ENCODE measurements at places on chromosomes 5 and 9.

GRCh38 chr5:117761186-117761585, 1186.6 kb upstream of the SEMA6A start:
- no peak for DNase-seq

- DNase-seq: no peak
Measured at GRCh38 chr9:33106827-33107621, 30.6 kb upstream of the SMU1 start.

GRCh38 chr9:18129809-18130334, 344.1 kb upstream of the ADAMTSL1 start:
- DNase-seq: no peak

- no peak for DNase-seq
Measured at GRCh38 chr9:114287001-114287762, 35.7 kb upstream of the ORM1 start.

DNA sequence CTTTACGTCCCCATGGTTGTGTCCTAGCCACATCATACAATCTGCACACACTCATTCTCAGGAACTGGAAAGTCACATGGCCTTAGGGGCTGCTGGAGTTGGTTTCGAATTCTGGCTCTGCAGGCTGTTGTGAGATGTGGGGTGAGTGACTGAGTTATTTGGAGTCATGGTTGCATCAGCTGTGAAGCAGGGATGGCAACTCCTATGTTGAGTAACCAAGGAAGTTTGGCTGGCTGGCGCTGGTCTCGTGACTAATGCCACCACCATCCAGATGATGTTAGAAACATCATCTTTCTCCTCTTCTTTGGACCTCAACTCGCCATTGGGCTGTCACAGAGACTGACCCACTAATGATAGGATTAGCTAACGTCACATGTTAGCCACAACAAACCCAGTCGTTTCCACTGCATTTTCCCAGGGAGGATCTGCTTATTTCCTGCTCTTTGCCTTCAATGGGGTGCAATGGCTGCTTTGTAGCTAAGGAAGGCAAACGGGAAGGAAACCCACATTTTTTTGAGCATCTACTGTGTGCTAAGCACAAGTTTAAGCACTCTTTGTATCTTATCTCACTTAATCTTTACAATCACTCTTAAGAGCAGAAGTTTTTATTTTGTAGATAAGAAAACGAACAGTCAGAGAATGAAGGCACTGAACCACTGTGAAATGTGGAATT, 78.1 kb upstream of the UBTD2 start:
- no peak for DNase-seq

- DNase-seq: peak; percentile 65
Measured at GRCh38 chr5:68239487-68239886, 23.9 kb downstream of the PIK3R1 start.

DNA sequence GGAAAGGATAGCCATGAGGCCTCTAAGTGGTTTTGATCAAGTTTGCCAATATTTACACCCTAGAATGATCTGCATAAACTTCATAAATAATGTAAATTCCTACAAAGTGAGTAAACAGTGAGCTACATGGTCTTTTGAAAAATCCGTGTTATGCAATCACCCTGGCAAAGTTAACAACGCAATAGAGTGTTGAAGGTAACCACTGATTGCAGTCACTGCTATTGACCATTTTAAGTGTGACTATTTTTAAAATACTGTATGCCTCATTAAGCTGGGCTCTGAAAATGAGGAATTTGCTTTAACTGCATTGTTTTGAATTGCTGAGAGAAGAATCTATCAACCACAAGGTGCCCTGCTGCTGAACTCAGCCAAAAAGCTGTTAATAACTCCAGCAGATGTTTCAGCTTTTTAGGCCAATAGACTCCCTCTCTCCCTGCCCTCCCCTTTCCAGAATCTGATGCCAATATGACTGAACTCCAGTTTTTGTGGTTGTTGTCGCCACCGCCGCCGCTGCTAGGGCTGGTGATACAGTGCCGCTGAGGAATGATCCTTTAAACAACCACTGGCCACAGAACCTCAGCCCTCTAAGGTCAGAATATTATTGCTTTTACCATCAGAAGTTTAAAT, 35.3 kb upstream of the SMARCA2 start:
- DNase-seq: no peak

DNA sequence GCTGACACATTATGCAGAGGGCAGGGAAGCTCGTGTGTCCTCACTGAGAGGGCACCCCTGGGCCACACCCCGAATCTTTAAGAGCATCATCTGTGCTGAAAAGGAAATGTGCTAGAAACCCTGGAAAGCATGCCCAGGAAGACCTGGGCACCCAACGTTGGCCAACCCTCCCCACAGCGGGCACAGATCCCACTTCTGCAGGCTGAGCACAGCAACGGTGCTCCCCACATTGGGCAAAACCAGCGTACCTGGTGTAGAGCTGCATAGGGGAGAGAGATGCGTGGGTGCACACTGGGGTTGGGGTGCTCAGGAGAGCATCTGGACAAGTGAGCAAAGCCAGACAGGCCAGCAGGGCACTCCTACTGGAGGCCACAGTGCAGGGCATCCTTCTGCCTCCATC, 32.6 kb downstream of the ROR2 start:
- no peak for DNase-seq

GRCh38 chr9:16825331-16825725, 45.1 kb downstream of the BNC2 start:
- no peak for DNase-seq

DNA sequence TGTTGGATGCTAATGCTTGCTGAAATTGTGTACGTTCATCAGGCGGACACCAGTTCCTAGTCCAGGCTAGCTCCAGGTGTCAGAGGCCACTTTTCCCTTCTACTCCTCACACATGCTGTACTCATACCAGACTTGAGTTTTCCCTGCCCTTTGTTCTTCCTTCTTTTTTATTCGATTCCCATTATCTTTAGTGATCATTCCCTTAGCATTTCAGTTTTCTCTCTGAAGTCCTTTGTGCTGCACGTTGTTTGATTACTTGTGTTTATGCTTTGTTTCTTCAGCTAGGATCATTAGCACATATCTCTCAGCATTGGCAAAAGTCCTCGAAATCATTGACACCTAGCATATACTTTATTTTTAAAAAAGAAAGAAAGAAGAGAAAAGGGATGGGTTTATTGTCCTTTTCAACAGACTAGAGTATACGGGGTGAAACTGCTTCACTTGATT, 409 bp upstream of the COX7C start:
- DNase-seq: no peak

GRCh38 chr5:110549301-110549700, 177.2 kb downstream of the TMEM232 start:
- DNase-seq: no peak

- DNase-seq: no peak
Measured at GRCh38 chr9:124355039-124355940, 60.0 kb downstream of the PSMB7 start.

- no peak for DNase-seq
Measured at GRCh38 chr9:107586493-107586892, 96.9 kb upstream of the KLF4 start.

DNA sequence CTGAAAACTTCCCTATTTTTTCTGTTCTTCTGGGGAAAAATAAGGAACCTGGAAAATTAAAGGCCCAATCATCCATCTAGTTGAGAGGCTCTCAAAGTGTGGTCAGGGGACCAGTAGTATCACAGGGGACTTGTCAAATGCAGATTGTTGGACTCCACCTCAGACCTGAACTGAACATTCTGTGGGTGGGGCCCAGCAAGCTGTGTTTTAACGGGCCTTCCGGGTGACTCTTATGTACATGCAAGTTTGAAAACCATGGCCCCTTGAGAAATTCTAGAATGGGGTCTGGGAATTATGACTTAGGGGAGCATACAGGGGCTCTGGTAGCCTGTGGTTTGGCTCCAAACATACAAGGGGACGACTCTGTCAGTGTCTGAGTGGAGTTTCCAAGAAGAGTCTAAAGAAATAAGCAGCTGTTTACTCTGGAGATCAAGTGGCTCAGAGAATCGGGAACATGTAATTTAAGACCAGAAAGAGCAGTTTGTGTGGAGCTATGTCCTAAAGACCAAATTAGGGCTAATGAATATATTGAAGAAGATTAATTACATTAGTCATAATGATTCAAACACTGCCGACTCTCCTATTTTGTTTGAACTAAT, 177.4 kb downstream of the SLC28A3 start:
- DNase-seq: no peak

- no peak for DNase-seq
Measured at GRCh38 chr9:121598965-121599871, 52.2 kb upstream of the DAB2IP start.

DNA sequence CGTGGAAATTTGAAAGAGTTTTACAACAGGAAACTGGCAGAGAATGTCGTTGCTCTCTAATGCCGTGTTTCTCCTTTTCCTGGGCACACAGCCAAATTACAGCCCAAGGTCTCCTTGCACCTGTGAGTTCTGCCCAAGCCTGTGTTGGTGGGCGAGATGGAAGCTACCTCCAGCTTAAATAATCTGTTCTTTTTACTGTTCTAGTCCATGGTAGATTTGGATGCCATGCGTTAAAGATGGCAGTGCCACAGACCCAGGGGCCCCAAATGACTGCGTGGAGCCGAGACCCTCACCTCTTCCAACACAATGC, 92.6 kb upstream of the IRX4 start:
- DNase-seq: no peak

GRCh38 chr5:65883461-65883860, 42.9 kb upstream of the ERBIN start:
- no peak for DNase-seq

- no peak for DNase-seq
Measured at GRCh38 chr5:166399781-166400180, 1891.7 kb upstream of the WWC1 start.

- DNase-seq: no peak
Measured at GRCh38 chr5:179270581-179271427, 74.5 kb downstream of the ADAMTS2 start.

DNA sequence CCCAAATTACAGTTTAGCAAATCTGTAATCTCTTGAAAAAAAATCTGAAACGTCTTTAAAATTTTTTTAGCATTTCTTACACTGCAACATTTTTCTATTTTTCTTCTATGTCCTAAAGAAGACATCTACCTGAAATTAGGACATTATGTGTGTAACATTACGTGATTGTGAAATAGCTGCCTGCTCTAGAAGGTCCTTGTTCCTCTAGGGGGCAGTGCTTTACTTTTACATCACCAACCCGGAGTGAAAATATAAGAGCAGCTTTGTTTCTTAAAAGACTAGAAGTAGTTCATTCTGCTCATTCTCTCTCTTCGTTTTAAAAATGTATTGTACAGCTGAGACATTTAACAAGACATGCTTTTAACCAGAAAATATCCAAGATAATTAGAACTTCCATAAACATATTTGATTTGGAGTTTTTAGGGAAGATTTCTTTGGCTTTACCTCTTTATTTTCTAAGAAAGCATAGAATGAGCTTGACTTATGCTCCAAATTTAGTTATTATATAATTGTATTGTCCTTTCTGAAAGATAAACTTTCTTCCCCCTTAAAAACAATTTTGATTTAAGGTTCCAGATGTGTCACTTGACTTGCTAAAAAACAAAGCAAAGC, 48.1 kb upstream of the RIOK2 start:
- DNase-seq: no peak

DNA sequence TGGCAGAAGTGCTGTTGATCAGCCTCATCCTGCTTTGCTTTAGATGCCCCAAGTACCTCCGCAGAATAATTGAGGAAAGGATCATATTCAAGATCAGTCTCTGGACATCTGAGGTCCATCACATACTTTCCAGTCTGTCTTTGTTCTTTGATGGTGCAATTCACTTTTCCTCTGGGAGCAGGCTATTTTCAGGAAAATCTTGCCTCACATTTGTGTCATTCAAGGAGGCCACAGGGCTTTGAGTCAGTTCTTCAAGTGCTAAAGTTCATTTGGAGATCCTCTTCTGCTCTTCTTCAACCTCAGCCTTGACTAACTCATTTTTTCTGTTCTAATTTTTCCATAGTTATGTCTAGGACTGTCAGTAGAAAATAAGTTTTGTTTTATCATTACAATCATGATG, 18.6 kb downstream of the EQTN start:
- no peak for DNase-seq

DNA sequence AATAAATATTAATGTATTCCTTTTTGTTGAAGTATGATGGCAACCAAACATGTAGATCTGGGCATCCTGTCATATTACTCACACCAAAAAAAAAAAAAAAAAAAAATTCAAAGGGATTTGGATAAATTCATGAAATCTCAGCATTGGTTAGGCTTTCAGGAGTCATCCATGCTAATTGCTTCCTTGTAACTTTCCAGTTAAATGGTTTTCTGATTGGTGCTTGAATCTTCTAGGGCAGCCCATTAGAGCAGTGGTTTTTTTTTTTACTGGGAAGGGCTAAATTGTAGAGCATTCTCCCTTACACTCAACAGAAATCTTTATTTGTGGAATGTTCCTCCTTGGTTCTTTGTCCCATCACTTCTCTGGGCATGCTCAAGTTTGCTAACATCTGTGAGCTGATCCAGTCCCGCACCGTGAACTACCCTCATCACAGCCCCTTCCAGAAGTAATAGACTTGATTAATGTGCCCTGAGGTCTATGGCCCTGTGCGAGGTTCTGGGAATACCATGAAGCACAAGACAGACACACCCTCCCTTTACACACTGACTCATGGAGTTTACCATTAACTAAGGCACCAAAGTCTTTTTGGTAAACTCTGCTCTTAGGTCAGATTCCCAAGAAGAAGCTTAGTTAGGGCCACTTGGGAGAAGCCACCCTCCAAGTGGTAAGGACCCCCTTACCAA, 56.0 kb downstream of the RGS3 start:
- DNase-seq: no peak

- DNase-seq: no peak
Measured at GRCh38 chr9:113998525-113999255, 79.4 kb downstream of the AMBP start.

DNA sequence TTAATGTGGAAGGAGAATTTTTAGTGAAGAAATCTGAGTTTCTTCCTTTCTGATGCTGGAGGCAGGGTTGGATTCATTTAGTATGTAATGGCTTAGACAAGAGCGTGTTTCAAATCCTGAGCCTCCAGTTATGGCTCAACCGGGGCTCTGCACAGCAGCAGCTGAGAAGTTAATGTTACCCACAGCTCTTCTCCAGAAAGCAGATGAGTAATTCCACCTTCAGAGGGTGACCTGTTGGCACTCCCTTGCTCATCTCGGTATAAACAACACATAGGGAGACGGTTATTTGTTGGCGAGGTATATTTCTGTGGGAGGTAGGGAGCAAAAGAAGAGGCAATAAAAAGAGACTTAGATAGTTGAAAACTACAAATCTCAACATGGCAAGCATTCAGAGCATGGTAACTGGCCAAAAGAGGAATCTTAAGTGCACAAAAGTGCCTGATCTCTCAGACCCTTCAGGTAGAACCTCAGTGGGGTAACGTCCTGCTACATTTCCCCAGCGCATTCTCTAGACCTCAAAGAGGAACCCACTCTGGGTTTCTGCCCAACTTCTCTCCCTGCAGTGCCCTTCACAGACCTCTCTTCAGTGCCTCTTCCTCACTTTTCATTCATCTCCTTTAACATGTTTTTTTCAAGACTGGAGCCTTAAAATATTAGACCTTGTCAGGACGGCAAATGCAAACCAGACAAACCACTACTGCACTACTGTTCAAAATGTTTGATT, 417.5 kb upstream of the ADAMTSL1 start:
- DNase-seq: no peak

- DNase-seq: no peak
Measured at GRCh38 chr9:31730398-31730797, 654.0 kb upstream of the ACO1 start.

All from stimulated activated CD4-positive, alpha-beta T cell treated with anti-CD3 and anti-CD28 coated beads, Interleukin-4, amount 100 ng/mL, for 4 hours (primary cell).